ENCODE measurements at places on chromosomes 7 and 10. TPM values are rescaled to one million over a fixed set of nuclear protein-coding genes. Genes with fewer than 3 reads are reported as not detected.
A peak's percentile ranks its signal among the peaks of the same experiment; 100 is the strongest.

- DNase-seq = no peak
These were observed 201.7 kb upstream of the ADARB2 start for GRCh38 chr10:1939016-1939415.

The ADAMTS14 gene
- total RNA-seq = 0.19 TPM

- DNase-seq = no peak
These were observed 2.9 kb upstream of the MYOZ1 start for GRCh38 chr10:73644015-73644743.

The RELN gene
- total RNA-seq = 6.2 TPM

DNA sequence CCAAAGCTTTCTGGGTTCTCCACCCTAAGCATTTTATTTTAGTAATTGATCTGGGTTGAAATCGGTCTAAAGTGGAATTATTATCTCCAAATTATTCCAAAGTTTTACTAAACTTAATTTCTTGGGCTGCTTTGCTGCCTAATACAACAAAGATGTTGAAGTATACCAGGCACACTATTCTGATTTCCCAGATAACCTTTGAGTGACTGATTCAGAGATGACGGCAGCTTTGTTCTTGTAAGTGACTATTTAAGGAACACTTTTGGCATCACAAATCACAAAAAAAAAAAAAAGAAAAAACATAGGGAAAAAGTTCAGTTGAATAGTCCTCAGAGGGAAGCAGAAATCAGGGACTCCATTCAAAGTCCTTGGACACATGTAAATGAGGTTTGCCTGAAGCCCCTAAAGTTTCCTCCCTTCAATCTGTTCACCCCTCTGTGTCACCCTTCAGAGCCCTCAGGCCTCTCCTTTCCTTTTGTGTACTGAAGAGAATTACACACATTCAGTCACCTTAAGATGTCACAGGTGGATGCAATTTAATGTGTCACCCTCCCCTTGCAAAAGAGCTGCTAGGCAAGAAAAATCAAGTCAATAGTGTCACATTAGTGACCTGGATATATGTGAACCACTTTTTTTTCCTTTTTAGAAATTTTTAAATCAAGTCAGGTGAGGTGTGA is 81.5 kb downstream of the RTKN2 start:
- DNase-seq = no peak

GRCh38 chr10:90788968-90789367 is 68.9 kb downstream of the HTR7 start:
- no peak for DNase-seq

DNA sequence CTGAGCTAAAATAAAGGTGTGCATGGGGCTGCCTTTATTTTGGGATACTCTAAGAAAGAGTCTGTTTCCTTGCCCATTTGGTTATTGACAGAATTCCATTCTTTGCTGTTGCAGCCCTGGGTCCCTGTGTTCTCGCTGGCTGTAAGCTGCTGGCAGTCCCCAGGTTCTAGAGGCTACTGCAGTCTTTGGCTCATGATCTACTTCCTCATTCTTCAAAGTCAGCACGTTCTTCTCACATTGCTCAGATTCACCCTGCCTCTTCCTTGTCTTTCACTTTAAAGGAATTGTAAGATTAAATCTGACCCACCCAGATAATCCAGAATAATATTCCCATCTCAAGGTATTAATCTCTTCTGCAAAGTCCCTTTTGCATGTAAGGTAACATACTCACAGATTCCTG is 620.3 kb downstream of the CCSER2 start:
- DNase-seq = no peak

DNA sequence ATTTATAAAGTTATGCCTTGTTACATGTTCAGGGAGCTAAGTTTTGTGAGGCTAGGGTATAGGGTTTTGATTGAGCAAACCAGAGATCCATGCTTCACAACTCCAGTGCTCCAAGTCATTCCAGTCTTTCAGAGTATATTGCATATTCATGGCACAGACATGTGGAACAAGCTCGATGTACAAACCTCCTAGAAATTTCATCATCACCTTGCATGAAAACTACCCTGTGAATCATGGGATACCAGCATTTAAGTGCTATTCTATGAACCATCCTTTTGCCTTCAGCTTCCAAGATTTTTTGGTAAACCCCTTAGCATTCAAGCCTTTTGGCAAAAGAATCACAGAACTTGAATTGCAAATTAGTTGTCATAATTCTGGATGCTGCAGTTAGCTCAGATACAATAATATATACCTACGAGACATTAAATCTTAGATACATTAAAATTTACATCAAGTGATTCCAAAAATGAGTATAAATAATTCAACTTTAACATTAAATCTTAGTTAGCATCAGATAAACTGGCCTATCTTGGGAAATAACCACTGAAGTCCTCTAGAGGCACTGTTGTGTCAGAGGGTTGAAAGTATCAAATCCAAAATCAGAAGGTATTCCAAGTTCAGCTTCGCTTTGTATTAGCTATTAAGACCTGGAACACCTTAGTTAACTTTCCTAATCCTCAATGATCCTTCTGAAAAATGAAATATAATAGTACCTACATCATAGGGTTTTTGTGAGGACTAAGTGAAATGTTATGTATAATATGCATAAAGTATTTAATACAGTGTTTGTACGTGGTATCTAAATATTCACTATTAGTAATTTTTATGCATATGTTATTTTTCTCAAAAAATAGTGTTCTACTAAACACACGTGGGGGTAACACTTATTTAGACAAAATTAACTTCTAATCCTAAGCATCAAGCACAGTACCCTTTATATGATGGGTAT is 55.5 kb upstream of the CABCOCO1 start:
- DNase-seq = no peak

GRCh38 chr7:727104-727805 is at the start of gene PRKAR1B:
Gene PRKAR1B (minus strand): TSS chr7:727281. CDS start chr7:711505, 15,776 bp downstream.
- DNase-seq = peak; percentile 75

The CABCOCO1 gene
- 1.4 TPM for total RNA-seq

GRCh38 chr7:28217143-28217542 is 36.5 kb upstream of the JAZF1 start:
- DNase-seq = no peak

GRCh38 chr7:37410305-37411229 is 38.1 kb downstream of the ELMO1 start:
- DNase-seq = no peak

The AKR1D1 gene
- total RNA-seq = not detected

- peak; percentile 59 for DNase-seq
These were observed 76.7 kb downstream of the VWA2 start for GRCh38 chr10:114315566-114316420.

DNA sequence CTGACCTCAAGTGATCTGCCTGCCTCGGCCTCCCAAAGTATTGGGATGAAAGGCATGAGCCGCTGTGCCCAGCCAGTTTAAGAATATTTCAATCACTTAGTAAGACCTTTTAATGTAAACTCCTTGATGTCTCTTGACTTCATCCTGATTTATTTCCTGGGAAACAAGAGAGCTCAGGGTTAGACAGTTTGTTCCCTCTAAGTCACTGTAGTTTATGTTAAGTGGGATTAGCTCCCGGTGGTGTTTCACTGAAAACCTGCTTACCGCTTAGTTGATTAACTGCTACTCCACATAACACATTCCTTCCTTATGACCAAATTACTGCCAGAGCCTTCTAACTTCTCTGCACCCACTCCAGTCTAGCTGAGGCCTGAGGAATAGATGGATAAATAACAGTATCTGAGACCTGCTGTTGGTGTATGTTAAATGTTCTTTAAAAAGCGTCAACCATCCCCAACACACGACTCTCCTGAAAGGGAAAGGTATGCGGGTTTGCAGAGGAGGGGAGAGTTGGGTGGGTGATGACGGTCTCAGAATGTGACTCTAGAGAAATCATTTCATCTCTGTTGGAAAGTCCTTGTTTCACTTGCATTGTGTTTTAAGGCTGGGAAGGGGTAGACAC is 48.7 kb downstream of the CREB3L2 start:
- no peak for DNase-seq

The MGAM2 gene
- 0.51 TPM for total RNA-seq

GRCh38 chr7:12323415-12323814 is 80.2 kb downstream of the VWDE start:
- no peak for DNase-seq

DNA sequence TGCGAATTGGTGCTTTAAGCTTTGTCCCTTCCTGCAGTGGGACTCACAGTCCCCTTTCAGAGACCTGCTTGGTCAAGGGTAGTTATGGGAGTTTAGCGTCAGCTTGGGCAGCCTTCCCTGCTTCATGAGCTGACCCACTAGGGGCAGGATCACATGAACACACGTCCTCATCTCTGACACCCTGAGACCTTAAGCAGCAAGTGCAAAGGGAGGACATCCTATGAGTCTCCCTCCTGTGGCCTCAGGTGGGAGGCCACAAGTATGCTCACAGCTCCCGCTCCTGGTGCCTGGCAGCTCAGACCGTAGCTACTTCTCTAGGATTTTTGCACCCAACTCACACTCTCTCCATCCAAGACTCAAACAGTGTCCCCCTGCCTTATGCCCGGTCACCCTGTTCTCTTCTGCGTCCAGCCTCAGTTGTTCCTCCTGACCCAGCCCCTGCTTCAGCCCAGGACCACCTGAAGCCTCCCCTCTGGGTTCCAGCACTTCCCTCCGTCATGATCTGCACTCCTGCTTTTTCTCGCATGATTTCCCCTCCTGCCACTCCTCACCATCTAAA is 136.6 kb upstream of the FAM20C start:
- peak; percentile 20 for DNase-seq

- no peak for DNase-seq
These were observed 2.6 kb downstream of the MEST start for GRCh38 chr7:130494431-130494858.

- no peak for DNase-seq
These were observed 58.8 kb downstream of the SHOC2 start for GRCh38 chr10:110978204-110978603.

GRCh38 chr7:5589819-5590595 is 166.4 kb upstream of the TNRC18 start:
- DNase-seq = no peak

- DNase-seq = no peak
These were observed 569.6 kb downstream of the LRMDA start for GRCh38 chr10:76001019-76001418.

DNA sequence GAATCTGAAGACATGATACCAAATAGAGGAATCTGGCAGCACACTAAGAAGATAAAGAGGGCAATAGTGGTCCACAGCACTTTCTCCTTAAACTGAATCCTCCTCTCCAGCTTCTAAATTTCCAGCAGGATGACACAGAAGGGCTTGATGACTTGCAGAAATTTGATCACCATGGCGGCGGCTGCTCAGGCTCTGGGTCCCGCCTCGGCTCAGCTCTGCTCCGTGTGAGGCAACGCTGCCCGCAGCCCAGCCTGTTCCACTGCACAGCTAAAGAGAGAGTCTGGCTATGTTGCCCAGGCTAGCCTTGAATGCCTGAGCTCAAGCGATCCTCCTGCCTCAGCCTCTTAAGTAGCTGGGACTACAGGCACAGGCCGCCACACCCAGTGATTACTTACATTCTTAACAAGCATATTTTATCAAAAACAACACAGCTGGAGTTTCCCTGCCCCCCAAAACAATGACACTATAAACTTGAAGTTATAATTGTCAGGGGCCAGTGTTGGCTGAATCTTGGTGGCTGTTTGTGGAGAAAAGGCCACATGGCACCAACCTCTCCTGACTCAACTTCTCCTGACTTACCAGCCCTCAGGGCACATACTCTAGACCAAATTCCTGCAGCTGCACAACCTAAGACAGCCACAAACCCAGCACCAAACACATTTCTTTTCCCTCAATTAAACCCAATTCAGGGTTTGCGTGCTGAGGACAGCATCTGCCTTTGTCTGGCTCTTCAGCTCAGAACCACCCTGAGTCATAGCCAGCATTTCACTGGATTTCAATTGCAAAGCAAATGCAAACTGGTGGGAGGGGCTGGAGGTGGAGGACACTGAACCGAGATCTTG is 11.6 kb upstream of the TNPO3 start:
- DNase-seq = no peak

The SPDYE8 gene
- total RNA-seq = not detected

- peak; percentile 92 for DNase-seq
These were observed at the start of gene ASB13 for GRCh38 chr10:5666008-5666840. Gene ASB13 (minus strand): TSS chr10:5666595. CDS start chr10:5666551, 44 bp downstream.

The CTAGE8 gene
- total RNA-seq = 0.60 TPM

GRCh38 chr10:112848228-112848627 is 101.8 kb upstream of the TCF7L2 start:
- DNase-seq = no peak

- DNase-seq = no peak
These were observed 222.8 kb upstream of the PRKCQ start for GRCh38 chr10:6802759-6803426.
